ENCODE measurements at places on chromosomes 1 and 21. TPM values are rescaled to one million over a fixed set of nuclear protein-coding genes. Genes with fewer than 3 reads are reported as not detected.

DNA sequence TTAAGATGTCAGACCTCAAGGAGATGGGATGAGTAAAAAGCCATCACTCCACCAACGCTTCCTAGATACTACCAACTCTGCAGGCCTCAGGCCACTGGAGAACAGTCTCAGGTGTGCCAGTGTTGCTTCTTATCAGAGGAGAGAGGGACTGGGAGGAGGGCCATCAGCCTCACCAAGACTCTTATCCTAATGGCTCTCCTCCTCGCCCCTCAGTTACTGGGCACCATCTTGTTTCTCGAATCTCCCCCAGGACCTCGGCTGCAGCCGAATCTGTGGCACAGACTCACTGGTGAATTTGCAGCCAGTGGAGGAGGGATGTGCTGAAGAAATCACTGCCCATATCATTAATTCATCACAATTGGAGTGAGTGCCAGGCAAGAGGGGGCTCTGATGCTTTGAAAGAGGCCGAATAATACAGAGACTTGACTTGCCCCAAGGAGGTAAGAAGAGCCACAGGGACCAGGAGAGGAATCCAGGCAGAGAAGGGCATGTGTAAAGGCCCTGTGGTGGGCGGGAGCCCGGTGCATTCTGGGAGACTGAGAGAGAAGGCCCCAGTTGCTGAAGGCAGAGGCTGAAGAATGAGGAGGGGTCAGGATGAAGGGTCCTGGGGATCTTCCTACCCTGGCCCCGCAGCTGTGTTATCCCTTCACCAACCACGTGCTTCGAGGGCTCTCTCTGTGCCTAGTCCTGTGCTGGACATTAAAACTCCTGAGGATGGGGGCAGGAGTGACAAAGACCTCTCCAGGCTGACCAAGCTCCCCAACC lies 129.8 kb downstream of the PTPRU start:
- DNase-seq: no peak

DNA sequence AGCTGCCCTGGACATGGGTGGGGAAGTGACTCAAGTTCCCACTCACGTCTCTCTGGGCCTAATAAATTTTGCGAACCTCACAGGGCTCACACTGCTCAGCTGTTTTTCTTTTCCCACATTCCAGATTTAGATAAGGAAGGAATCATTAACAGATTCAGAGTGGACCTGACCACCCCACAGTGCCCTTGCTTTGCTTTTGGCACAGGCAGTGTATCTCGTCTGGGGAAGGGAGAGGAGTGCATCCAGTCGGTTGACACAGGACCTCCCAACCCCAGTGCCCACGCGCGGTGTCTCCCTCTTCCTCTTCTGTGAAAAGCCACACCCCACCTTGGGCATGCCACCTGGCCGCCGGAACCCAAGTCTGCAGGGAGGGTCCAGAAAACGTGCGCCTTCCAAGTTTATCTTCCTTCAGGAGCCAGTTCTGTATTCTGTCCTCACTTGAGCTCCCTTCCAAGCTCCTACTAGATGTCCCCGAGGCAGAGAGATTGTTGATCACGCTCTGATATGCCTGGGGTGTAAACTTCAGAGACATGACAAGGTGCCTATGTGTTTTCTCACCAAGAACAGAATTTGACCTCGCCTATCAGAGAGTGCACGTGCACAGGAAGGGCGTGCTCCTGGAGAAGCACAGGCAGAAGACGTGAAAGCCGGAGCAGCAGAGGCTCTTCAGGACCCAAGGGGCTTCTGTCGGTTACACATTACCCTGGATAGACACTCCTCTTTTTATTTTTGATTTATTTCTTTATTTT lies 9.5 kb upstream of the SLC2A5 start:
- DNase-seq: no peak

DNA sequence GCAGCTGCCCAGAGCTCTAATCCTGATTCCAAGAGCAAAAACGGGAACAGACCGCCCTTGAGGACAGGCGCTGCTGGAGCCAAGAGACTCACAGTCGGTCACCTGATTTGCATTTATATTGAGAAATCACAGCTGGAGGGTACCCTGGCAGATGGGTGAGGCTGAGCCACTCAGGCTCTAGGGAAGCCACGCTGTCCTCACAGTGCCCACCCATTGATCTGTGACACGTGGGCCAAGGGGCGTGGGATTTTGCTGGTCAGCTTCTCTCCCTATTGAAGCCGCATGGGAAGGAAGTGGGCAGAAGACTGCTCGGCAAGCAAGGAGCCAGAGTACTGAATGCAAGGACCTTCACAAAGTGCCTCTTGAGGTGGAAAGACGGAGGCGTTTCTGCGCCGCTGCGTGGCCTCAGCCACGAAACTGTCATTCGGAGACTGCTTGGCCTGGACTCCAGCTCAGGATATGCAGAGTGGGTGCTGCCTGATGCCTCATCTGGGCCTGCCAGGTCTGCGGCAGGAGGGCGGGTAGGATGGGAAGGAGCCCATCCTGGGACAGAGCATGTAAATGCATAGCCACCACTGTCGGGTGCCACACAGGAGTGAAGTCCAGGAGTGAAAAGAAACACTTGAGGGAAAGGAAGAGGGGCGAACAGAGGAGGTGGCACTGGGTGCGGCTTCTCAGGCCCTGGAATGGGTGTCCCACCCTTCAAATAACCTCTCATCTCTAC lies 139.8 kb downstream of the PGBD5 start:
- no peak for DNase-seq

DNA sequence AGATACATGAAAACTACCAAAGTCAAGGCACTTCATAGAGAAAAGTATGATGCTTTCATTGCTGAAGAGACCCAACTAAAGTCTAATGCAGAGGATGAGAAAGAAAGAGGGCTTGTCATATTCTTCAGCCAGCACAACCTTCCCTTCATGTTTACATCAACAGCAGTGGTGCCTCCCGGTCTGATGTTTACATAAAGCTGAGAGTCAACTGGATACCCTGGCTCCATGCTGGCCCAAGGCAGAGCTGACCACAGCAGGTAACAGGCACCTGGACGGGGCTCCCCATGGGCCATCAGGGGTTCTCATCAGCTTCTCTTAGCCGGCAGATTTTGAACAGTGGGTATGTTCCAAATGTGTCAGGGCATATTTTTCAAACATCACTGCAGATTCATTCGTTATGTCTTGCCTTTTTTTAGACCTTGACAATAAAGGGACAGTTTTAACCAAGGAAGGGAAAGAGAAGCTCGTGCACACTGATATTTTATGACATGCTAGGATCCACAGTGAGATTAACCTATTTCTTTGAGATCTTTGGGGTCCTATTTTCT lies 117.1 kb downstream of the NRIP1 start:
- no peak for DNase-seq

DNA sequence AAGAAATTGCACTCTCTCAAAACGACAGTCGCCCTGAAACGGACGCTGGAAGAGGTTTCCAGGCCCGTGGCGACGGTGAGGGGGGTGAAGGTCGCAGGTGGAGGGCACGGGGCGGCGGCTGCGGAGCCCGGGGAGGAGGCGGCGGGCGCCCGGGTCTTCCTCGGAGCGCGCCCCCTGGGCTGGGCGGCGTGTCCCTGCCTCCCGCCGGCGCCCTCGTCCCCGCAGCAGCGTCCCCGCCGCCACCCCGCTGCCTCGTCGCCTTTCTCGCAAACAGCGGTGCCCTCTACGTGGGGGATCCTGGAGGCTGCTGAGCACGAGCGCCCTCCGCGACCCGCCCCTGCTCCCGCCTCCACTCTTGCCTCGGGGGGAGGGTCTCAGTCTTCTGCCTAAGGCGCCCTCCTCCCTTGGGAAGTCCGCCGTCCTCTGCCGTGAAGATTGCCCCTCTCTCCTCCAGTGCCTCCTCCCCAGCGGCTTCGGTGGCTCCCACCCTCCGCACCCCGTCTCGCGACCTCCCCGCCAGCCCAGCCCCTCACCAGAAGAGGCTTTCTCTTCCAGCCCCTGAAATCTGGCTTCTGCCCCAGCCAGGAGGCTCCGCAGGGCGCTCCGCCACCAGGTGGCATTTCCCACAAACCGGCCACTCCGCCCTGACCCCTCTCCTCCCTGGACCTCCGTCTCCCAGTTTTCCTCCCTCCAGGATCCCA lies 227.4 kb downstream of the SDCCAG8 start:
- peak; percentile 31 for DNase-seq

DNA sequence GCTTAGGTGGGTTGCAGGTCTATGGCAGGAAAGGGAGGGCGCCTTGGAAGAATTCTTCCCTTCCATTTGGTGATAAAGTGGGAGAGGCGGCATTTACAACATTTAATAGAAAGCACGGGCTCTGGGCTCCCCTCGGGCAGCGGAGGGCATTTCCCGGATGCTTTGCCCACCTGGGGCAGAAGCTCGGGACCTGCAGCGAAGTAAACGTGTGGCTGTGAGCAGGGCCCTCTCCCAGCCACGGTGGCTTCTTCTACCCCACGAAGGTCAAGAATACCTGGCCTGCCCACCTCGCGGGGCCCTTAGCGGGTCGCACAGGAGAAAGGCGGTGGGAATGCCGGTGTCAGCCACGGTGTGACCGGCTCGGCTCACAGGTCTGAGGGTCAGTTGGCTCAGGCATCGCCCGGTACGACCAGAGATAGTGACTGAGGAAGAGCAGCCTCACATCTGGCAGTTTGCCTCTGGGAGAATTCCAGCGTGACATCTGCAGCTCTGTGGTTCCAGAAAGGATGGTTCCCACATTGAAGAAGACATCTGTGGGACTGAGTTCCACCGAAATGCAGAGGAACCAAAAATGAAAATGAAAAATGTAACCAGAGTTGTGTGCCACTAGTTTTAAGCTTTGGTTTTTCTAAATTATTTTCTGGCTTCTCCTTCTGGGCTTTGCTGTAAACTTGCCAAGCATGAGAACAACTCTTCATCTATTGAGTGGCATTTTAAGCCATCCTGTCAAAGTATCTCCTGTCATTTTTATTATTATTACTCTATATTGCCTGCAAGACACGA lies 720 bp upstream of the F3 start:
- DNase-seq: no peak

DNA sequence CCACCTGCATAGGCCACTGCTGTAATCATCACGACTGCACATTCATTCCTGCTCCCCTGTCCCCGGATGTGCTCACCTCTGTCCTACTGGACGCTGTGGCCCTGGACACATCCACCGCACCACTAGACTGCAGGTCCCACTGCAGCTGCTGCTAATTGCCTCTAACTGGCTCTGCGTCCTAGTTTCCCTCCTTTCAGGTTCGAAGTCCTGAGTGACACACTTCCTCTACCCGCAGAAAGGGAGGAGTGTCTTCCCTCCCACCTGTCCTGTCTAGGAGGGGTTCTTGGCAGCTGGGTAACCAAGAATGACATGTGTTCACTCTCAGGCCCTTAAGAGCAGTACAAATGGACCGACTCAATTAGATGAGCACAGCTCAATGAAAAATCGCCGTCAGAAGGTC lies 40.5 kb upstream of the ITPKB start:
- DNase-seq: no peak

- DNase-seq: no peak
Observed at GRCh38 chr1:107900090-107900945, 64.7 kb downstream of the VAV3 start.

Gene ATP5PB
- total RNA-seq: 212 TPM

Gene TMEM51
- total RNA-seq: 14.8 TPM
